ENCODE measurements at places on chromosomes 7 and 10. TPM values are rescaled to one million over a fixed set of nuclear protein-coding genes. Genes with fewer than 3 reads are reported as not detected.

DNA sequence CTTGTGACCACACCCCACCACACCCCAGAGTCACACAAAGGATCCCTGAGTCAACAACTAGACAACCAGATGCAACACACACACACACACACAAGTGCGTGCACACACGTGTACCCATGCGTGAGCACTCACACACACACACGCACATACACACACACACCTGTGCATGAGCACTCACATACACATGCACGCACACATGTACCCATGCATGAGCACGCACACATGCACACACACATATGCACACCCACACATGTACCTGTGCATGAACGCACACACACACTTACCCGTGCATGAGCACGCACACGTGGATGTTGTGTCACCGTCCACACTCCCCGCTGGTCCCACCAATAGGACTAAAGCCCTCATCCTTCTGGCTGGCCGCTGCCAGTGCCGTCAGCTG lies 60.4 kb downstream of the HTR5A start:
- no peak for DNase-seq

GRCh38 chr10:76297780-76298281 lies 866.4 kb downstream of the LRMDA start:
- DNase-seq = no peak

The KNDC1 gene
- total RNA-seq = not detected

GRCh38 chr10:92734301-92734700 lies 44.5 kb downstream of the HHEX start:
- no peak for DNase-seq
